ENCODE measurements at places on chromosomes 4 and X.
A peak's percentile ranks its signal among the peaks of the same experiment; 100 is the strongest.

- no peak for DNase-seq
Observed at GRCh38 chrX:11759172-11759460, 1.1 kb downstream of the MSL3 start.

- DNase-seq = no peak
Observed at GRCh38 chrX:153338836-153339235, 4.9 kb downstream of the ZNF275 start.

DNA sequence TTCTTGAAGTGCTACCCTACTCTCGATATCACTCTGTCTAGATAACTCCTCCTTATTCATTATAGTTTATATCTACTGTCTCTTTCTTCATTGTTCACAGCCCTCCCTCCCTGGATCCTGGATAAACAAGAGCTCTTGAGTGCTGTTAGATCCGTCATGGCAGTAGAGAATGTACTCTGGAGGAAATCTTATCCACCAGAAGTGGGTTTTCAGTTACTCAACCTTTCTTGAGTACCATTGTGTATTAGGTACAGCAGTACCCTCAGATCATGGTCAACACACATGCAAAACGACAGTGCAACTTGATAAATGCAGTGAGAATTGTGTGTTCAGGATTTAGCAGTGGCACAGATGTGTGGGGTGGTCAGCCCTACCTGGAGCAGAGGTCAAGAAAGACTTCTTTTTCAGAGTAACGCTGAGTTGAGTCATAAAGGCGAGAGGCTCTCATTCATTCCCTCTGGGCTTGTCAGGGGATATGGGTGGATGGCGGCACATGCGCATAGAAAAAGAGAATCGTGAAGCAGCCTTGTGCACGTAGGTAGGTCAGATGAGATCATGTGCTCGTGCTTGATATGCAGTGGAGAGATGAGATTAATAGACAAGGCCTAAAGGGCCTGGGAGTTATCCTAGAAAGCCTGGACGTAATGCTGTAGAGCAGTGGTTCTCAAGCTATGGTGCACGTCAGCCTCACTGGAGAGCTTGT, 89.5 kb downstream of the SNX25 start:
- DNase-seq = no peak

DNA sequence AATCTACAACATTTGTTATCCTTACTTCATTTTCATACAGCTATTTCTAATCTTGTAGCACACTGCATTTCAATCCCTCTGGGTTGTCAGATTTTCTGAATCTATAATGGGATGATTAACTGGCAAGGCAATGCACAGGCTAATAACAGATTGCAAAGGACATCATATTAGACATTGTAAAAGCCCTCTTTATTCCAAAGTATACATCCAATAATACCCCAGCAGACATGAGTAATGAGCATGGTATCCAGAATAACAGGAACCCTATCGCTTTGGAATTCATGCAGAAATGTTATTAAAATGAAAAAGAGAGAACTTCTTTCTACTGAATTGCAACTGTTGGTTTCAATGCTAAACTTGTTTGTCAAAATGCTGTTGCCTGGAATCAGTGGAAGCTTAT, 122.9 kb downstream of the C4orf33 start:
- DNase-seq = no peak

DNA sequence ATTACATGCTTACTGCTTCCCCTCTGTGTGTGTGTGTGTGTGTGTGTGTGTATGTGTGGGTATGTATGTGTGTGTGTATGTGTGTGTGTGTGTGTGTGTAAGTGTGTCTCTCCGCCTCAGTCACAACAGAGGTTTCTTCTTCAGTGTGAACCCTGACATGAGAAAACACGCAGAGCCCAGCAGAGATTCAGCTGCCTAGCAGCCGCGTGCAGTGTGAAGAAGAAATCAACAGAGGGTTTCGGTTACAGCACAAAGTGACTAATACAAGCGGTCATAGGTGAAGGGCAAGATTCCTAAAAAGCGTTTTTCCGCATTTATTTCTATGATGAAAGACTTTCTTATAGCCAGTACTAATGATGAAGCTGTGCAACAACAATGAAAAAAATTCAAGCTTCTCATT, 55.3 kb upstream of the ZFP42 start:
- no peak for DNase-seq

DNA sequence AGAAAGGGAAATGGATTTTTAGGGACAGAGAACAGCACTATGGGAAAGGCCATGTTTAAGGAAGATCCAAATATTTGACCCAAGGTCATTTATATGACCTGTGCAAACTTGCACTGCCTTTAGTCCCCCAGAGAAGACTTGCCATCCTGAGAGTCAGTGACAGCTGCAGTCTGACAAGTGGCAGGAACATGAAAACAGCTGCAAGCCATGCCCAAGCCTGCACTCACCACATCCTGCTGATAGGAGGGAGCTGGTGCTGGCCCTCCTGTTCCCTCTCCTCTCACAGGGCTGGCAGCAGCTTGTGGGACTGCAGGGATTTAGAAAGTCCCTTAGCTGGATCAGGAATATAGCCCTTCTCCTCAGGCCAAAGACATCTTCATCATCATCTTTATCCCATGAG, 187.7 kb downstream of the RAP1GDS1 start:
- DNase-seq = no peak

- no peak for DNase-seq
Observed at GRCh38 chrX:153766871-153767673, 3.0 kb downstream of the PLXNB3 start.

- DNase-seq = no peak
Observed at GRCh38 chr4:183766140-183766539, 107.0 kb downstream of the TRAPPC11 start.

- no peak for DNase-seq
Observed at GRCh38 chr4:170729236-170729635, 639.5 kb upstream of the AADAT start.

GRCh38 chr4:183959319-183960045, 54.4 kb downstream of the STOX2 start:
- DNase-seq = no peak

GRCh38 chr4:1792832-1793495, at the start of gene FGFR3:
Gene FGFR3, plus strand, starts transcription at chr4:1793293. Its CDS starts 642 bp downstream, at chr4:1793935.
- peak; percentile 8 for DNase-seq

- DNase-seq = no peak
Observed at GRCh38 chr4:6942238-6942800, 32.7 kb downstream of the TBC1D14 start.

DNA sequence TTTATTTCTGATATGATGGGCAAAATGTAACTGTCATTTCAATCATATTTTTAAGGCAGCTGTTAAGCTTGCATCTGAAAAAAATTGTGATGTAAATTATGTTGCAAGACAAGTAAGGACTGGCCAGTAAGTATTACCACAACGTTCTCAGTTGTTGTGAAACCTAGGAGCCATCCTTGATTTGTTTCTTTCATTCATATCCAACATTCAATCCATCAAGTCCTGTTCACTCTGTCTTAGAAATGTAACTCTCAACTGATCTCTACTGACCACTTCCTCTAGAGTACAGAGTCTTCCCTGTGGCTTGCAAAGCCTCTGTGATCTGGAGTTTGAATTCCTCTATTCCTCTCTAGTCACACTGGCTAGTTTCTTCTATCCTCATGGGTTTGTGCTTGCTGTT, 161.4 kb upstream of the MAD2L1 start:
- no peak for DNase-seq

DNA sequence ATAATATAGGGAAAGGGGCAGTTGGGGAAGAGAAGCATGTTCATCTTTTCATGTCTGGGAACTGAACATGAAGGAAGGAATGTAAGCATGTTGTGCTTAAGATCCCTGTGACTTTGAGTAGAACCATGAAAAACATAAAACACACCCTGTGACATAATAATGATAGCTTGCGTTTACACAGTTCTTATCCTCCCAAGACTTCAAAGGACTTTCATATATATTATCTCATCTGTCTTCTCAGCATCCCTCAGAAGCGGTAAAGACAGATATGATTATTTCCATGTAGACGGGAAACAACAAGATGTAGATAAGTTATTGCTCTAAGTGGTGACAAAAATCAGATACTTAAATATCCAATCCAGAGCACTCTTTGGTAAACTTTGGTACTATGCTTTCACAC, 3.3 kb upstream of the SH3RF1 start:
- no peak for DNase-seq

- no peak for DNase-seq
Observed at GRCh38 chrX:96425200-96425599, 259.4 kb upstream of the DIAPH2 start.

Measured in stimulated activated CD8-positive, alpha-beta memory T cell treated with anti-CD3 and anti-CD28 coated beads, Interleukin-4, amount 100 ng/mL, for 1 hour (primary cell).